ENCODE measurements at places on chromosomes 5 and 9.

DNA sequence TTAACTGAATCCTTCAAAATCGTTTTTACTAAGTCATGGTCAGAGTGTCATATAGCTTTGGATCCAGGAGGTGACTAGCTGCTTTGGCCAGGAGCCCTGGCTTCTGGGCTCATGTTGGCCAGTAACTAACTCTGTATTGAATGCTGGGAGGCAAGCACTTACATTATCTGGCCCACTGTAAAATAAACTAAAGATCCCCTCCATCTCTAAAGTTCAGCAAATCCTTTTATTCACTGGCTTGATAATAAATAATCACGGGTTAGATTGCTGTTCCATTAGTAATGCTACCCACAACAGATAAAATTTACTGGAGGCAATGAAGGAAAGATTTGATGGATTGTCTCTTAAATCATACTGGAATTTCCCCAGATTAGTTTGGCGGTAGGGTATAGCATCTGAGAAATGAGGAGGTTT lies 382.2 kb upstream of the TLE4 start:
- DNase-seq = no peak

GRCh38 chr9:34139477-34140146 lies 13.1 kb upstream of the DCAF12 start:
- DNase-seq = peak; percentile 54

GRCh38 chr9:35835766-35836165 lies 6.7 kb downstream of the TMEM8B start:
- DNase-seq = no peak

DNA sequence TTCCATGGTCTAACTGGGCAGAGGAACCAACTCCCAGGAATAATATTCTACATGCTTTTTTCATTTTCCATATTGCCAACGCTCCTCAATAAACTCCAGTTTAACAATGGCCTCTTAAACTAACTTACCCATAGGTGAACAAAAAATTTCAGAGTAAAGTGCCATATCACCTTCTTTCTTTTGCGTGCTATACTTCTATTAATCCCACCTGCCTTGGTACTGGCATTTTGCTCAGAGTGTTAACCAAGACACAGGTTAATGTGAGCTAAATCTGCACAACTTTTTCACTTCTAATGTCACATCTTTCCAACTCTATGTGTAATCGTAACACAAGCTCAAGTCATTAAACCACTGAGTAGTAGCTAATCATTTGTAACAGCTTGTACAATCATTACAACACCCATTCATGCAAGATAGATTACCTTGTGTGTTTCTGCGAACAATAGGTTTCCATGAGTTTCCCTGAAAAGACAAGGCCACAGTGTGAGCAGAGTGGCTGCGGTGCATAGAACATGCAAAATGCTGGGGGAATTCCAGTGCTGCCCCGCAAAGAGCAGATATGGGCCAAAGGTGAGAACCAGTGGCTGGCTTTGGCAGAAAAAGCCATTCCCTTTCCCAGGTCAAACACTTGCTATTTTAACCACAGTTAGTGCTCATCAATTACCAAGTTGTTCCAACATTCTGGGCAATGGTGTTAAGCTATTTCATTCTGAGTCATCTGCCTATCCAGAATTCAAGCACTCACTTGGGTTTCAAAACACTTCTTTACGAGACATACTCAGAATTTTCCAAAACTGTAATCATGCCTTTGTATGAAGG lies 42.8 kb downstream of the TIMD4 start:
- no peak for DNase-seq

DNA sequence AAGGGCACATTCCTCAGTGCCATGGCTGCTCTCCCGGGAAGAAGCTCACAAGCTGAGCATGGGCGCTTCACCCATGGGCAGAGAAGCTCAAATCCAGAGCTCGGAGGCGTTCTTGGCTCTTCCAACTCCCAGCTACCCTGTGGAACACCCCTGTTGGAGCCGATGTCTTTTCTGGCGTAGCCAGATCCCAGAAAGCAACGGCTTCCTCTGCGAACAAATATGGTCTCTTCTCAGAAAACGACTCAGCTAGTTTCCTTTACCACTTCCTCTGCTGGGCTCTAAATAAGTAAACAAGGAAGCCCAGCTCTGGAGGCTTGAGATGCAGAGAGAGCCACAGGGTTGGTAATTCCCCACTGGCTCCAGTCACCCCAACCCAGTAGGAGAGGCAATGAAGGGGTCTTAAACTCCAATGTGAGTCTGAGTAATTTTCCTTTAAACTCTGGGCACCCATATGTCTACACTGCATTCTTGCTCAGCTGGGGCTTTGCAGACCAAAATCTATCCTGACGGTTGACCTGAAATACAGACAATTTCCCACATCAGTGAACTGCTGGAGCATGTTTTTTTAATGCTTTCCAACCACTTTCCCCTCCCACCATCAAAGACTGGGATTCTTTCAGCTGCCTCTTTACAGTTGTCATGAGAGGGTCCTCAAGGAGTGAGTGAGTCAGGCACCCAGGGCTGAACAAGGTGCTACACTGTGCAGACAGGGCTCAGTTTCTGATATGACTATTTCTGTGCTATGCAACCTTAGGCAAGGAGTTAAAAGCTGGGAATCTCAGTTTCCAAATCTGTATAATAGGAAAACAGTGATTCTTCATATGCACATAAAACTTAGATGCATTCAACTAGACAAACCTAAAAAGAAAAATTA lies at the start of gene LCP2:
TSS of gene LCP2 (minus strand) at position 189 of the 874 bp plus-strand sequence. CDS start at position 23, 166 bp downstream.
- no peak for DNase-seq

- no peak for DNase-seq
Measured at GRCh38 chr9:89635816-89636215, 31.0 kb downstream of the GADD45G start.

GRCh38 chr9:82665324-82665723 lies 397.6 kb downstream of the RASEF start:
- no peak for DNase-seq

DNA sequence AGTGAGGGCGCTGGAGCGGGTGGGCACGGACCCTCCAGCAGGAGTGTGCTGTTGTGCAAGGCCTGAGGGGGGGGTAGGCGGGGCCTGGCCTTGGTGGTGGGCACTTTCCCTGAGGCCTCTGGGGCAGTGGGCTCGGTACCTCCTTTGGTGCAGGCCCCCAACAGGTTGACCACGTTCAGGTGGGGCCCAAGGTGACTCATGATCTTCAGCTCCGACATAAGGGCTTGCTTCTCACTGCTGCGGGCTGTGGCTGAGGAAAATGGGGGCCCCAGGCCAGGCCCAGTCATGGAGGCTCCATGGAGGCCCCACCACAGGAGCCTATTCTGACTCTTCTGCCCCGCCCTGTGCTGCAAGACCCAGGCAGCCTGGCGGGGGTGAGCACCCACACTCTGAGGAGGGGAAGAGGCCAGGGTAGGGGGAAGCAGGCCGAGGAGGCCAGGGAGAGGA lies 31.5 kb downstream of the PDGFRB start:
- no peak for DNase-seq

- DNase-seq = no peak
Measured at GRCh38 chr5:170179626-170180025, 53.2 kb upstream of the C5orf58 start.

- no peak for DNase-seq
Measured at GRCh38 chr5:74200560-74200959, 440.0 kb downstream of the ENC1 start.

DNA sequence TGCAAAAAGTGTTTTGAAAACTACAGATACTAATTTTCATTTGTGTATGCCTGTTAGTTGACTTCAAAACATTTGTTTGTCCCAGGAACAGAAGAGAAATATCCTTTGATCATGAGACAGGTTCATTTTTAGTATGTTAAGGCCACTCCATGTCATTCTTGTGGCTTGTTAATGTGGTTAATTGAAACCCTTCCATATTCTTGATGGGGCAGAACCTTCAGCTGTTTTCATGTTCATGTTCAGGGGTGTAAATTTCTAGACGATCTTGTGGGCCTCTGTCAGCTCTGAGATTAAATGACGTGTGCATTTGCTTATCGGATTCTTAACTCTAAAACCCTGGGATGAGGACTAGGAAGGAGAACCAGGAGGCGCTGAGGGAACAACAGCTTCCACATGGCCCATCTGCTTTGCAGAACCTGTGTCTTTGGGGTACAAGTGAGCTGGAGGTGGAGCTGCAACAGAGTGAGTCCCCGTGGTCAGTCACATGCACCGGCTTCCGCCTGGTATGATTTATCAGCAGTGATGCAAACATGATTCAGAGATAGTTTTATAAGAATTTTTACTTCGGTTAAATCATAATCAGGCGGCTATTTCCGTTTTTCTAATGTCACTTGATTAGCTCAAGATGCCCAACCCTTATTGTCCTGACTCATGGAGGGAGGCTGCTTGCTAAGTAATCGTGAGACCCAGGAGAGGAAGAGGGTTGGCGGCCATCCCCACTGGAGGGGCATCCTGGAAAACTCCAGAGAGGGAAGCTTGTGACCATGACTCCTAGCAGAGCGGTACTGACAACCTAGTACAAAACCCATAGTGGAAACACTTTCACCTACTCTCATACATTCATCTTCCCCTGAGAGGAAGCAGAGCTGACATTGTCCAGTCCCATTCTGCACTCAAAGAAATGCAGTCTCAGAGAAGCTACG lies 138.4 kb downstream of the C9orf152 start:
- peak; percentile 84 for DNase-seq

- no peak for DNase-seq
Measured at GRCh38 chr5:107794741-107795140, 124.0 kb upstream of the EFNA5 start.

- no peak for DNase-seq
Measured at GRCh38 chr5:32589942-32590869, 4.8 kb downstream of the SUB1 start.

DNA sequence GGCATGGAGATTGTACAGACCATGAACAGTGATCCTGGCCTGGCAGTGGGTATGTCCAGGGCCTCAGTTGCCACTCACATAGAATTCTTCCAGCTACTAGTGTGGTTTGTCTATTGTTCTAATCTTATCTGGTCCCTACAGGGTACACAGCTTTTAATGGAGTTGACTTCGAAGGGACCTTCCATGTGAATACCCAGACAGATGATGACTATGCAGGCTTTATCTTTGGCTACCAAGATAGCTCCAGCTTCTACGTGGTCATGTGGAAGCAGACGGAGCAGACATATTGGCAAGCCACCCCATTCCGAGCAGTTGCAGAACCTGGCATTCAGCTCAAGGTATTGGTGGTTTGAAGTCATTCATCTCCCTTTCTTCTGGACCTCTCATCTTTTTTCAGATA lies 43.8 kb downstream of the THBS4 start:
- DNase-seq = no peak

DNA sequence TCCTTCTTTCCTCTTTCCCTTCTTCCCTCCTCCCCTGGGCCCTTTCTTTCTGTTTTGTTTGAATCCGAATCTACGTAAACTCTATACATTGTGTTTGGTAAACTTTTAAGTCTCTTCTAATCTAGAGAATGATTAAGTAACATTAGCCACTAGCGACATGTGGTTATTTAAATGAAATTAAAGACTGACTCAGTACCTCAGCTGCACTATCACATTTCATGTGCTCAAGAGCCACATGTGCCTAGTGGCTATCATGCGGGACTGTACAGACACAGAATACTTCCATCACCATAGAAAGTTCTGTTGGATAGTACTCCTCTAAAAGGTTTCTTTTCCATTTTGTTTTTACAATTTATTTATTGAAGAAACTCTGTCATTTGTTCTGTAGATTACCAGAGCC lies 29.0 kb downstream of the DCTN4 start:
- DNase-seq = no peak

- DNase-seq = no peak
Measured at GRCh38 chr9:130668196-130668595, 3.8 kb downstream of the PRDM12 start.

DNA sequence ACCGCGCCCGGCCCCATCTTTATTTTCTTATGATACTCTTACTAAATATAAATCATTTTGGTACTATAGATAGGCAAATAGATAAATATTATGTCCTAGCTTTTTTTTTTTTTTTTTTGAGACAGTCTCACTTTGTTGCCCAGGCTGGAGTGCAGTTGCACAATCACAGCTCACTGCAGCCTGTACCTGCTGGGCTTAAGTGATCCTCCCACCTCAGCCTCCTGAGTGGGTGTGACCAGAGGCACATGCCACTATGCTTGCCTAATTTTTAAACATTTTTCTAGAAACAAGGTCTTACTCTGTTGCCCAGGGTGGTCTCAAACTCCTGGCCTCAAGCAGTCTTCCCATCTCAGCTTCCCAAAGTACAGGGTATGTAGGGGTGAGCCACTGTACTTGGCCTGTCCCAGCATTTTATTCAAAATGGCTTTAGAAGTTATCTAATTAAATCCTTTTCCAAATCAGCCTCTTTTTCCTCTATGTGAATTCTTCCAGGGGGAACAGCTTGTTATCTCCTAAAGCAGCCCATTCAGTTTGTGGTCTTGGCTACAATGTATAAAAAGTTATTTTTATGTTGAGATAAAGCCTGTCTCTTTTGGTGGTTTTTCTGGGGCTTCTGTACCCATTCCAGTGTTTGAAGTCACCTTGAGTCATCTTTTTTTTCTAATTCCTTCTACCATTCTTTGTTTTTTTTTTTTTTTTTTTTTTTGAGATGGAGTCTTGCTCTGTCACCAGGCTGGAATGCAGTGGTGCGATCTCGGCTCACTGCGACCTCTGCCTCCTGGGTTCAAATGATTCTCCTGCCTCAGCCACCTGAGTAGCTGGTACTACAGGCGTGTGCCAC lies 12.1 kb downstream of the MELK start:
- no peak for DNase-seq

GRCh38 chr9:133910855-133911514 lies 81.1 kb downstream of the VAV2 start:
- DNase-seq = no peak

DNA sequence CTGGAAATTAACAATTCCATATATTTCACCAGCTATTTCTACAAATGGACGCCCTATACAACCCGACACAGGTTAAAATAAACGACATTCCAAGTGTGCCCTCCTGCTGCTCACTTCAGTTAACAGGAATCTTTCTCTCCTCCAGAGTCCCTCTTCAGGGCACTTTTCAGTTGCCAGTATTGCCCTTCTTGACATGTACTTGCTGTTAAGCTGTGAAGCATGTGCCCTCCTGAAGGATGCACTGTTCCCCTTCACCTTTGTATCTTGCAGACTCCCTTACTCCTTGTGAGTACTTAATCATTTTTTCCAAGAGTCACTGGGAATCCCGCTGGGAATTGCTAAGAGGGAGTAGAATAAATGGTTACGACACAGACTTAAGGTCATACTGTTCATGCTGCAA lies 364.1 kb downstream of the CTNND2 start:
- no peak for DNase-seq

GRCh38 chr5:155066886-155067595 lies 53.5 kb downstream of the KIF4B start:
- no peak for DNase-seq

- no peak for DNase-seq
Measured at GRCh38 chr5:81544351-81545018, 150.6 kb upstream of the ACOT12 start.

- no peak for DNase-seq
Measured at GRCh38 chr5:154260224-154260927, 69.8 kb downstream of the GALNT10 start.

- no peak for DNase-seq
Measured at GRCh38 chr9:124810663-124811355, 33.9 kb downstream of the OLFML2A start.

GRCh38 chr9:78781681-78782080 lies 484.8 kb downstream of the PSAT1 start:
- DNase-seq = no peak

DNA sequence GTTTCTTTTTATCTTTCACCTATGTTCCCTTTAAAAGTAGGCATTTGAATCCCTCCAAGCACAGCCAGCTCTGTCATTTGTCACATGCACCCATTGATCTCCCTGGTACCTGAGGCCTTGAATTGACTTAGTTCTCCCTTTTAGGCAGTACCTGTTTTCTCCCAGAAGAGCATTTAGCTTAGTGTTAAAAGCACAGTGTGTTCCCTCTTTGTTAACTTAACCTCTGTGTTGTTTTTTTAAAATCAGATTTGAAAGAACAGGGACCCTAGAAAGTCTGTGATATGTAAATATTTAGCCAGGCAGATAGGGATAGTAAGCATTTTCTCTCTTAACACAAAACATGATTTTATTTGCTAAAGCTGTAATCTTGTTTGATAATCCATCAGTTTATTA lies 113.8 kb upstream of the SPATA31D4 start:
- DNase-seq = no peak
